ENCODE measurements at places on chromosomes 1 and 21.

DNA sequence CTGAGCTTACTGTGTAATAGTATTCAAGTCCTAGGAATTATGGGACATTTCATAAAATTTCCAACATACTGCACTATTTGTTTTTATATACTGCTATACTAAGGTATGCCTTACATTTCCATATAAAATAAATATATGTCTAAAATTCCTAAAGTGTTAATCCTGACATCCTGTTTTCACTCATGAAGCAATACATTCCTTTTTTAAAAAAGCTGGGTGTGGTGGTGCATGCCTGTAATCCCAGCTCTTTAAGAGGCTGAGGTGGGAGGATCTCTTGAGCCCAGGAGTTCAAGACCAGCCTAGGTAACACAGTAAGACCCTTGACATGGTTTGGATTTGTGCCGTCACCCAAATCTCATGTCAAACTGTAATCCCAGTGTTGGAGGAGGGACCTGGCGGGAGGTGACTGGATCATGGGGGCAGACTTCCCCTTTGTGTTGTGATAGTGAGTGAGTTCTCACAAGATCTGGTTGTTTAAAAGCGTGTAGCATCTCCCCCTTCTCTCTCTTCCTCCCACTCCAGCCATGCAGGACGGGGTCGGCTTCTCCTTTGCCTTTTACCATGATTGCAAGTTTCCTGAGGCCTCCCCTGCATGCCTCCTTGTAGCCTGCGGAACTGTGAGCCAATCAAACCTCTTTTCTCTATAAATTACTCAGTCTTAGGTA is 5.8 kb downstream of the CDC42BPA start:
- DNase-seq: no peak

DNA sequence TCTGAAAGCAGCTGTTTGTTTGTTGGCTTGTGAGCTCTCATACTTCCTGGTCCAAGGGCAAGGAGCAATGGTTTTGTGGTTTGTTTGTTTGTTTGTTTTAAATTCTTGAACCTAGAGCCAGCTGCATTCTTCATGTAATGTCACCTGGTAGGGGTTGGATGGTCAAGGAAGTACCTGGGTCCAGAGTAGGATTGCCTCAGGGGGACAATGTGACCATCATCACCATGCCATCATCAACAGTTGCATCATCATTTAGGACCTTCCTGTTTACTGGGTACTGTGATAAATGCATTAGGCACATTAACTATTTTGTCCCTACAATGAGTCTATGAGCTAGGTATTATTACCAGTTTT is 14.7 kb upstream of the MYOG start:
- no peak for DNase-seq

- no peak for DNase-seq
These were observed 25.4 kb downstream of the TMCO4 start for GRCh38 chr1:19774180-19774785.

- no peak for DNase-seq
These were observed 31.1 kb downstream of the KLHDC7A start for GRCh38 chr1:18511874-18512150.

DNA sequence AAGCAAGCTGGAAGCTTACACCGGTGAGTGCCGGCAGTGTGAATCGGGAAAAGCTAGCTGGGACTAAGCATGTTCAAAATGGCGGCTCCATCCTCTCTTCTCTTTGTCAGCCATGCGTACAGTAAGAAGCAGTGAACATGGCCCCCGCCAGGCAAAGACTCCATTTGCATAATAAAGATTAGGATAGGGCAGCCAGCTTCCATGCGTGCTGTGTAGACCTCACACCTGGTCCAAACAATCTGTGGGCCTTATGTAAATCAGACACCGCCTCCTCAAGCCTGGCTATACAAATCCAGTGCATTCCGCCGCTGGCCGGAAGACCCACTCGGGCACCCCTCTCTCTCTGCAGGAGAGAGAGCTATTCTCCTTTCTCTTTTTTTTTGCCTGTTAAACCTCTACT is 150.3 kb downstream of the TIAM1 start:
- DNase-seq: no peak

- DNase-seq: no peak
These were observed 118.2 kb downstream of the COQ8A start for GRCh38 chr1:227058321-227058751.

DNA sequence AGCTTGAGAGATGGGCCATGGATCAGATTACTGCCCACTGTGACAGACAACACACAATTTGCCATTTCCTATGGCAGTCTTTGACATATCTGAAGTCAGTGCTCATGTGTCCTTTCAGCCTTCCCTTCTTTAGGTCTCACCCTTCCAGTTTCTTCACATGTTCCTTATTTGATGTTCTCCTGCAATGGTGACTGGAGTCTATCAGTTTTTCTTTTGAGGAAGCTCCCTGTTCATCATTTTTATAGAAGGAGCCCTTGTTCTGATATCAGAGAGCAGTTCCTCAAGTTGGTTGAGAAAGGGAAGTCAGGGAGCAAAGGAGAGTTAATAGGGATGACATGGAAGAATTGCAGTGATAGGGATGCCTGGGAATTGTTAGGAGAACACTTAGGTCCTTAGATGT is 42.2 kb downstream of the DISC1 start:
- no peak for DNase-seq

GRCh38 chr1:62988867-62989266 is 204.9 kb downstream of the ATG4C start:
- no peak for DNase-seq

DNA sequence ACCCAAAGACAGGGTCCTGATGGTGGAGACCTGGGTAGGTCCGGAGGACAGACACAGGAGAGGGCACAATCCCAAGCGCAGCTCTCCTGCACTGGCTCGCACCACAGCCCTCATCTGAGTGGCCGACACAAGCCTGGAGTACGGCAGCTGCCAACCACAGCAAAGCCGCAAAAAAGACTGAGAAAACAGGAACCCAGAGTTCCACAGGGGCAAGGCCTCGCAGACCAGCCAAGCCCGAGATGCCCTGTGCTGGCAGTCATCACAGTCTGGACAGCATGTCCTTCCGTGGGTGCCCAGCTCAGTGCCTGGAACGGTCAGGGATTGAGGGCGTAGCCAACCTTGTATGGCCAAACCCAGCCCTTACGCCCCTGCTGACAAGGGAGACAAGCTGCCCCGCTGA is 11.4 kb downstream of the ZBTB48 start:
- DNase-seq: no peak

DNA sequence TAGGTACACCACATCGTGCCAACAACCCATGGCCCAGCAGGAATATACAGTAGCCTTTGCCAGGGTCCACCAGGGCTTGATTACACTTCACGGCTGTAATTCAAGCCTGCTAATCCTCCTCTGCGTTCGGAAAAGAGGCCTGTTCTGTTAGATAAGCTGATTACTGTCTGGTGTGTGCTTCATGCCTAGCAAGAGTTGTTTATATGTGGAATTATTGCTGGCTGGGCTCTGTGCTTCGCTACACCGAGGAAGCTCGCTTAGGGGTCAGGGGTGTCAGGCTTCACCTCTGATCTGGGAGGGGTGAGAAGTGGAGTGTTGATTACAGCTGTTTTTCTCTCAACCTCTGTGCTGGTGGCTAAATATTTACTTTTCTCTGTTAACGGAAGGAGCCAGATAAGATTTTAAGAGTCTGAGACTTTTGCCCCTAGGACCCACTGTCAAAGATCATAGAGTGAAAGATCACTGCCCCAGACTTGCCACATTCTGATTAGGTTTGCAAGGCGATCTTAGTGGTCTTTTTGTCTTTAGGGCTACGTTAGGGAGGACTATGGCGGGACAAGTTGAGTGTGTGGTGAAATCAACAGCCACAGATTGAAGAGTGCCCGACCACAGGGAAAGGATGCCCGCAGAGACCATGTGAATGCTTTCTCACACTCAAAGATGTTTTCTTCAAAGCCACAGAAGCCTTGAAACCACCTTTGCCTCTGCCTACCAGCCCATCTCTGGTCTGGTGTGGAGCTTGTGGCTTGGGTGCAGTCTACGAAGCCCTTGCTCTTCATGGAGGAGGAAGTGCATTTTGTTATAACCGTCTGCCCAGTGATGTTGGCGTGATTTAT is 216.1 kb downstream of the PBX1 start:
- no peak for DNase-seq

GRCh38 chr1:218571491-218571890 is 226.4 kb downstream of the TGFB2 start:
- no peak for DNase-seq

DNA sequence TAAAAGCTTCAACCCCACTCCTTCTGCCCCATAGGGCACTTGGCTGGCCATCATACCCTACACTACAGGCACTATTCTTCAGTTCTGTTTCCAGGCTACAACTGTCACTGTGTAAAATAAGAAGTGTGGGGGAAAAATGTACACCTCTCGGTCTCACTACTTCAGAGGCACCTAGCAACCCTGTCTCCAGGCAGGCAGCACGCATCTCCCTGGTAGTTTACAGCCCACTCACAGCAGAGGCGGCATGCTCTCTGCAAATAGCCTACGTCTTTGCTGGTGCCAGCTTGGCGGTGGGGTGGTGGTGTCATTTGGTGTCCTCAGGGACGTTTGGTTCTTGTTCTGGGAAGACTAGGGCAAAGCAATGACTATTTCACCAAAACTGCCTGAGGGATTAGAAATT is 48.2 kb upstream of the BTG3 start:
- no peak for DNase-seq

GRCh38 chr1:62384276-62385005 is 52.4 kb upstream of the USP1 start:
- no peak for DNase-seq

GRCh38 chr21:41542727-41543126 is 34.8 kb upstream of the TMPRSS2 start:
- no peak for DNase-seq

- DNase-seq: no peak
These were observed 370.4 kb downstream of the VAV3 start for GRCh38 chr1:107594536-107594935.

DNA sequence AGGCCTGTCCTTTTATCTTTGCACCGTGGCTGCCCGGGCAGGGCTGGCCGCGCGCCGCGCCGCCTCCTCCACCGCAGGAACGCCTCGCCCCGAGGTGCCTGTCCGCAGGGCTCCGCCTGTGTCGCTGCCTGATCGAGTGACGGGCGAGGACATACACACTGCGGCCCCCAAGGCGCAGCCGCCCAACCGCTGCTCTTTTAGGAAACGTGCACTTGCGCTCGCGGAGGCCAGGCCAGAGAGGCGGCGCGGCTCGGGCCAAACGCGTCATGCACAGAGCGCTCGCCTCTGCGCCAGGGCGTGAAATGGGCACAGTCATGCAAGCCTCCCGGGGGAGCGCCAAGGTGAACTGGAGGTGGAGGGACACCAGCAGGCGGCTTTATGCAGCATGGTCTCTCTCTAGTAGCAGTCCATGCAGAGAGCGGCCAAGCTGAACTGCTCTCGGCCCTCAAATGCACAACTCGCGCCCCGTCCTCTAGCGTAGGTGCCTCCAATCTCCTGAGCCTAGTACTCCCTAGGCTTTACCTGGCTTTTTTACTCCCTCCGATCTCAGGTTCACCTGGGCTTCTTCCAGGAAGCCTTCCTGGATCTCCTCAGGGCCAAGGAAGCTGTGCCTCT is 12.9 kb downstream of the TRABD2B start:
- DNase-seq: no peak

DNA sequence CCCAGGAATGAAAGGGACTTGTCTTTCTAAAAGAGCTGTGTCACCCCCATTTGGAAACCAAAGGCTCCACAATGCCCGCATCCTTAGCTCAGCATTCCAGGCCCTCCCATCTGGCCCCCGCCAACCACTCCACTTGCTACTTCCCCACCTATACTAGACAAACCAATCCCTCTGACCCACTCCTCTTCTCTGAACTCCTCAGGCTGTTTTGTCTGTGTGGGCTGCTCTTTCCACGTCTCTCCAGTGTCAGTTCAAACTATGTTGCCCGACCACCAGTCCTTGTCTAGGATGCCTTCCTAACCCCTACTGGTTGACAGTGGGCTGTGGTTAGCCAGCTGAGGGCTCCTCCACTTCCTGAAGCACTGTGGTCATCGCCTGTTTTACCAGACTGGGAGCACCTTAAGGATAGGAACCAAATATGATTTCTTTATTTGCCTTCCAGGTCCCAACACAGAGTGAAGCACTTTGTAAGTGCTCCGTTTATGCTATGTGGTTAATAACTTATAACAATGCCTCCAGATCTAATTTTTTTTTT is 8.1 kb upstream of the COA7 start:
- DNase-seq: no peak

GRCh38 chr1:98988904-98989555 is 15.6 kb downstream of the PLPPR5 start:
- DNase-seq: no peak

DNA sequence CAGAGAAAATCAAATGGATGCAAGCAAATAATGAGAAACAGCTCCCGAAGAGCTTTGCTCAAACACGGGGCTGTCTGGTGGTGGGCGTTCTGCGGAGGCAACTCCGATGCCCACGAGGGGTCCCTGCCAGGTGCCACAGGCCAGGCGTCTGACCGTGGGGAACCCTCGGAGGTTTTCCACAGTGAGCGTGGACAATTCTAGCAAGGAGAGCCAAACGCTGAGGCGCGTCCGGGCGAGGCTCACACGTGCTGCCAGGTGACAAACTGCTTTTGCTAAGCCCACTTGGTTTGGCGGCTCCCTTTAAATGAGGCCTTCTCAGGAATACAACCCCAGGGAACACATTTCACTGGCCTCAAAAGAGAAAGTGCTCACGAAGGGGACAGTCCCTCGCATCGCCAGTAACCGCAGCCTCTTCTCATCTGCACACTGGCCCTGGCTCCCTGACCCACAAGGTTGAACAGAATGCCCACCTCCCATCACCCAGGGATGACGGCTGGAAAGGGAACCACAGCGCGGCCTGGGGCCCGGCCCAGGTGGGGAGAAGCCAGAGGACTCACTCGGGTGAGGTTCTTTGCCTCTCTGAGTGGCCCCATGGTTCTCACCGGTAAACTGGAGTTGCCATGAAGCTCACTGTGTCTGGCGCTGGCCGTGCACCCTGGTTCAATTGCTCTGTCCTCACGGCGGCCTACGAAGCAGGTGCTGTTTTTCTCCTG is 97.4 kb downstream of the PRDM16 start:
- no peak for DNase-seq

DNA sequence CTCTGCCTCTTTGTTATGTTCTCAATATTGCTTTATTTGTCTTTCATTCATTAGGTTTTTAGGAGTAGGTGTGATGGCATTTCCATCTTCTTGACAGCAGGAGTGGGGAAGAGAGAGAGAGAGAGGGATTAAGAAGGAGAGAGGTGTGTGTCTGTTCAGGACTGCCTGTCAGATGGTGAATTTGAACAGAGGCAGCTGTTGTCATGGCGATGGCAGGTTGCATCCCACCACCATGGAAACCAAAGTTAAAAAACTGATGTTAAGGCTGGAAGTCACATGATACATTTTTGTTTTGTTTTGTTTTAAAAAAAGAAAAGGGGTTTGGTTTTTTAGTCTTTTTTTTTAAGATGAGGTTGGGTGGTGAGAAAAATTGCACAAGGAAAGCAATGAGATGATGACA is 18.3 kb downstream of the CACNA1E start:
- DNase-seq: no peak

- no peak for DNase-seq
These were observed 159.6 kb downstream of the CLEC20A start for GRCh38 chr1:178337091-178337706.

DNA sequence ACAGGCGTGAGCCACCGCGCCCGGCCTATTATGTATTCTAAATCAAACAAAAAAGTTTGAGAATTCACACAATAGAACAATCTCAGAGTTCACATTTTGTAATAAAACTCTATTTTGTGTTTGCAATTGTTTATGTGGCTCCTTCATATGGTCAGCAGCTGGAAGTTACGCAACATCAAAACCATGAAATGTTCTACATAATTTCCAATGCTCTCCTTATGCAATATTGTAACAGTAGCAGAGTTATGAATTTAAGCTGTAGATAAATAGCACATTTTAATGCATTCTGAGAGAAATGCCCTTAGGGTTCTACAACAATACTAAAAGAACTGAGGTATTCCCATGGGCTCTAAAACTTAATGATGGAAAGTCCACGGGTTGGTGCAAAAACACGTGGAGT is 62.3 kb upstream of the COL11A1 start:
- DNase-seq: no peak

- peak; percentile 64 for DNase-seq
These were observed 35.4 kb downstream of the RSPH1 start for GRCh38 chr21:42460391-42461184.
